ENCODE measurements at places on chromosomes 3 and 15. TPM values are rescaled to one million over a fixed set of nuclear protein-coding genes. Genes with fewer than 3 reads are reported as not detected.

- peaks cover 5% of the 10 kb centered on the region for H3K4me1 ChIP-seq
- H3K36me3 ChIP-seq: peaks cover 9% of the 10 kb centered on the region
- H3K4me3 ChIP-seq: no peak overlapping the region
- no peak for DNase-seq
- H3K27ac ChIP-seq: 0 out of 2 replicates have a peak overlapping the region, but pooled peaks have one; percentile 6
These were observed 61.1 kb downstream of the ST3GAL6 start for GRCh38 chr3:98824256-98824655.

DNA sequence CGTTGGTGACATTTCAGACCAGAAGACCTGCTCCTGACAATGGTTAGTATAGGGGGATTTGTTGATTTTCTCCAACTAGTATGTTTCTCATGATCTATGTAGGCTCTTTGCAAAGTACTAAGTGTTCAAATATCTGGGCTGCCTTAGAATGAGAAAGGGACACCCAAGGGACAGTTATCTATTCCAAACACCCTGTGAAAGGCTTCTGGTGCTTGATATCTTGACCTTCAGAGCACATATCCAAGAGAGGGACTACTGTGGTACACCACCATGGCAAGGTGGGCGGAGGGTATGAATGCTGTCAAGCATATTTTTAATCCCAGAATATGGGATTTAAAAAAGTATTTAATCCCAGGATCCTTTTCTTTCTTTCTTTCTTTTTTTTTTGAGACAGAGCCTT, 1.1 kb downstream of the FANCD2OS start:
- DNase-seq: no peak
- peaks cover 2% of the 10 kb centered on the region for H3K36me3 ChIP-seq
- H3K4me1 ChIP-seq: no peaks in the 10 kb centered on the region
- H3K27ac ChIP-seq: no peak overlapping the region
- no peak overlapping the region for H3K4me3 ChIP-seq

DNA sequence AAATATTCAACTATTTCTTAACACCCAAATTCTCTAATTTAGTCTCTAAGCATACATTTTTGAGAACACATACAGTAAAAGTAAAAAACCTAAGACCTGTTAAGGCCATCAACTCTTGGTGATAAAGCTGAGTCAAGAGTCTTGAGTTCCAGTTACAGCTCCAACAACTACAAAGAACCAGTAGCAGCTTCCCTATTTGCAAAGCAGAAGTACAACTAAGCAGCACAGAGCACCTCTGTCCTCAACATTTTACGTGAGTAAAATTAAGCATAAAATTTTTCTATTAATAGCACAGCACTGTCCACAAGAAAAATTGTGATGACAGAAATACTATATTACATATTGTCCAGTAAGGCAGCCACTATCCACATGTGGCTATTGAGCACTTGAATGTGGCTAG, 4.4 kb downstream of the PCOLCE2 start:
- no peak overlapping the region for H3K27ac ChIP-seq
- peaks cover 7% of the 10 kb centered on the region for H3K27me3 ChIP-seq
- H3K36me3 ChIP-seq: no peaks in the 10 kb centered on the region
- peaks cover 17% of the 10 kb centered on the region for H3K4me1 ChIP-seq
- DNase-seq: no peak
- no peak overlapping the region for H3K4me3 ChIP-seq

DNA sequence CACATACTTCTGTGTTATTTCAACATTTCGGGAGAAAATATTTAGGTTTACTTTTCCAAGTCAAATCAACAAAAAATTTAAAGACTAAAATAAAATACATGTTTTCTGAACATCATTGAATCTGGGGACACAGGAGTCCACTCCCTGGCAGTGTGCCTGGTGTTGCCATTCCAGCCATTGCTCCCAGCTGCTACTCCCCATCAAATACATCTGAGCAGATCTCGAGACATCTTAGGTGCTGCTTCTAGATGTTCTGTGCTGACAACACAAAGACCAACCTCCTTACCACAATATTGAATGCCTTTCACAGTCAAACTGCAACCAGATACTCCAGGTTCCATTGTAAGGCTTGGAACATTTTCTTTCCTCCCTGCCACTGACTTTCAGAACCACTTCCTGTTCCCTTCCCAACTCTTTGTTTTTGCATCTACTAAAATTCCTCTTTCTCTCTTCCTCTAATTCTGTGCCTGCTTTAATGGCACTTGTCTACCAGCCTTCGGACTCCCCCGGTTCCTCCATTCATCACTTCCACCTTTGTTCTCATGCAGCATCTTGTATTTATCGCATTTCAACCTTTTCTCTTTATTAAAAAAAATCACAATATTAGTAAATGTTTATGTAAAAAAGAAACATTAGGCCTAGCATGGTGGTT, 81.1 kb upstream of the SLC4A7 start:
- H3K27ac ChIP-seq: 0 out of 2 replicates have a peak overlapping the region, but pooled peaks have one; percentile 2
- no peaks in the 10 kb centered on the region for H3K27me3 ChIP-seq
- peaks cover 16% of the 10 kb centered on the region for H3K4me1 ChIP-seq
- no peak overlapping the region for H3K4me3 ChIP-seq

- no peak for DNase-seq
- no peak overlapping the region for H3K4me3 ChIP-seq
- H3K4me1 ChIP-seq: no peaks in the 10 kb centered on the region
- peaks cover 4% of the 10 kb centered on the region for H3K36me3 ChIP-seq
- H3K27ac ChIP-seq: no peak overlapping the region
- H3K27me3 ChIP-seq: no peaks in the 10 kb centered on the region
These were observed 274.4 kb downstream of the PLCL2 start for GRCh38 chr3:17158941-17159682.

DNA sequence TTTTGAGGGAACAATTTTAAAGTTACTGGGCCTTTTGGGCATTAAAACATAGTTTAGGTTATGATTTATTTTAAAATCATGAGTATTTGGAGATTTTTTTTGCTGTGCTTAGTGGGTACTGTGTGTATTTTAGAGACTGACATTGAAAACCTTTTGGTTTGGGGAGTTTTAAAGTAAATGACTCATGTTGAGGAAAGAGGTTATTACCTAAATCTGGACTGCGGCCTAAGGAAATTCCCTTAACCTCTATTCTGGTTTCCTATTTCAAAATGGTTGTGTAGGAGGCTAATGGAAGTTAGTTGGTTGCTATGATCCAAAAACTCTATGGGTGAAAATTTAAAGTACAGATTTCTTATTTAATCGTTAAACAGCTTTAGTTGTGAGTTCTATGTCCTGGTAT, 57.3 kb upstream of the DPH6 start:
- H3K4me1 ChIP-seq: peaks cover 4% of the 10 kb centered on the region
- H3K27ac ChIP-seq: no peak overlapping the region
- no peak for DNase-seq

DNA sequence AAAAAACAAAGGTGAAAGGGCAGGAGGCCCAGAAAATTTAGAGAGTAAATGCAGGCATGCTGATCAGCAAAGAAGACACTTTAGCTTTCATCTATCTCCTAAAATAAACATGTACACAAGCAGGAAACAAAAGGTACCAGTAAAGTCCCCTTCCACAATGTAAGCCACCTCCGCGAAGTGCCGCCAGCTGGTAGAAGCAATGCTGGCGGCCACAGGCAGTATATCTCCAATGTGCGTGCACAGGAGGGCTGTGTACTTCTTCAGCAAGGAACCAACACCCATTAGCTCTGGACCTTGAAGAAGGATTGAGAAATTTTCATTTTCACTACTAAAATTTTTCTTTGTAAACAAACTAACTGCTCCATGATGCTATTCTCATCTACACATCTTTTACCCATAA, 75.4 kb downstream of the HERC2 start:
- no peaks in the 10 kb centered on the region for H3K4me1 ChIP-seq
- no peak for DNase-seq
- peaks cover 79% of the 10 kb centered on the region for H3K36me3 ChIP-seq
- no peak overlapping the region for H3K4me3 ChIP-seq
- no peaks in the 10 kb centered on the region for H3K27me3 ChIP-seq

GRCh38 chr3:45946307-45946706, 3.0 kb downstream of the CXCR6 start:
- no peak for DNase-seq
- no peaks in the 10 kb centered on the region for H3K27me3 ChIP-seq
- peaks cover 40% of the 10 kb centered on the region for H3K36me3 ChIP-seq

GRCh38 chr3:112013058-112013783, 14.5 kb downstream of the TAGLN3 start:
- H3K27me3 ChIP-seq: no peaks in the 10 kb centered on the region
- peak; percentile 57 for DNase-seq
- H3K4me1 ChIP-seq: peaks cover 9% of the 10 kb centered on the region
- no peak overlapping the region for H3K27ac ChIP-seq
- no peaks in the 10 kb centered on the region for H3K36me3 ChIP-seq

DNA sequence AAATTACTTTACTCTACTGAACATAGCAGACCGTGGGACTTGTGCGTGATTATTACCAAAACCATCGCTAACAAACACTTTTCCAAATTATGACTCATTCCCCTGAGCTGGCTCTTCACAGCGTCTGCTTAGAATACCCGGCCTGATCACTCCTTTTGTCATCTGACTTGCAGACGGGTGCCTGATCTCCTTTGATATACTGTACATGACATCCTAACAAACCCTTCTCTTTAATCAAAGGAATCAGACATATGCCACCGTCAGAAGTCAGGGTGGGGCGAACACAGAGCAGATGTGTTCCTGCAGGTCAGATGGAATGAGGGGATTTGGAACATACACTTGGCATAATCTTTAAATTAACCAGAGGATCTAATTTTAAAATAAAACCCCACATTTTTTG, 48.5 kb upstream of the SH3GL3 start:
- no peak overlapping the region for H3K4me3 ChIP-seq
- H3K27ac ChIP-seq: no peak overlapping the region
- H3K36me3 ChIP-seq: no peaks in the 10 kb centered on the region
- no peaks in the 10 kb centered on the region for H3K27me3 ChIP-seq

- H3K4me3 ChIP-seq: no peak overlapping the region
- no peaks in the 10 kb centered on the region for H3K27me3 ChIP-seq
- DNase-seq: no peak
- no peak overlapping the region for H3K27ac ChIP-seq
These were observed 137.6 kb downstream of the DTWD1 start for GRCh38 chr15:49758456-49758855.

GRCh38 chr3:134864636-134865035, 69.6 kb downstream of the EPHB1 start:
- no peaks in the 10 kb centered on the region for H3K27me3 ChIP-seq
- no peak for DNase-seq
- no peak overlapping the region for H3K4me3 ChIP-seq
- H3K27ac ChIP-seq: no peak overlapping the region
- H3K36me3 ChIP-seq: no peaks in the 10 kb centered on the region

GRCh38 chr15:81939604-81940440, 106.0 kb downstream of the MEX3B start:
- peak; percentile 46 for DNase-seq
- H3K4me3 ChIP-seq: no peak overlapping the region
- H3K27ac ChIP-seq: no peak overlapping the region
- H3K36me3 ChIP-seq: no peaks in the 10 kb centered on the region

DNA sequence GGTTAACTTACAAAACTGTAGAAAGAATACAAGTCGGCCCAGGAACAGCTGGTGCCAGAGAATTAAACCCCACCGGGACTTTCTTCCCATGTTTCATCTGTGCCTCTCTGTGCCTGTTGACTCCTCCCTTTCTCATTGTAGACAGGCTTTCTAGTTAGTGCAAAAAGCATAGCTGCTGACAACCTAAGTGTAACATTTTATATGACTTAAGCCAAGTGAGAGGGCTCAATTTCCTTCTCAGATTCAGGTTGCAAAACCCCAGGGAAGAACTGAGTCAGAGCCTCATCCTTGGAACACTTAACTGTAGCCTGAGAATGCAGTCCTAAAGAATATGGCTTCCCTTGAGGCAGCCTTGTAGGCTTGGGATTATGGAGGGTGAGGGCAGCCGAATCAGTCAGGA, 302.5 kb upstream of the AZI2 start:
- no peak overlapping the region for H3K27ac ChIP-seq
- no peaks in the 10 kb centered on the region for H3K27me3 ChIP-seq
- no peak for DNase-seq
- H3K4me3 ChIP-seq: no peak overlapping the region

DNA sequence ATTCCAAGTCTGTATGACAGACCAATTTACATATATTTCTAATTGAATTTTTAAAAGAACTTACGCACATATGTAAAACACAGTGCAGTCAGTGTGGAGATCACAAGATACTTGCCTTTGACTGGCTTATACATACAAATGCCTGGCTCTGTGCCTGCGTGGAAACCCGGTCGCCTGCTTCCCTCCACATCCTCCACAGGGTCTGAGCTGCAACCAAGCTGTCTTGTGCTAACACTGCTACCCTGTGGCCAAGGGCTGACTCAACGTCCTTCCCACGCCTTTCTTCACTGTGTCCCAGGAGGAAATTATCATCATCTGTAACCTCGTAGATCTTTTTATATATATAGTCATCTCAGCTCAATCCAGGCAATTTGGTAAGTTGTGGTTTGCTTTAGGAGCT, 117.0 kb downstream of the WNT7A start:
- H3K4me1 ChIP-seq: no peaks in the 10 kb centered on the region
- no peak overlapping the region for H3K4me3 ChIP-seq
- no peak overlapping the region for H3K27ac ChIP-seq
- DNase-seq: no peak

The DYNC1LI1 gene
- total RNA-seq: 42.8 TPM

The GOLGA8H gene
- 1.7 TPM for total RNA-seq

The CLASP2 gene
- total RNA-seq: 65.8 TPM

The FOXB1 gene
- 10.8 TPM for total RNA-seq

The PRSS50 gene
- 1.4 TPM for total RNA-seq

The GOLGA8T gene
- 1.0 TPM for total RNA-seq

All from WTC11 (cell line).